ENCODE measurements at places on chromosomes 5 and 9.

DNA sequence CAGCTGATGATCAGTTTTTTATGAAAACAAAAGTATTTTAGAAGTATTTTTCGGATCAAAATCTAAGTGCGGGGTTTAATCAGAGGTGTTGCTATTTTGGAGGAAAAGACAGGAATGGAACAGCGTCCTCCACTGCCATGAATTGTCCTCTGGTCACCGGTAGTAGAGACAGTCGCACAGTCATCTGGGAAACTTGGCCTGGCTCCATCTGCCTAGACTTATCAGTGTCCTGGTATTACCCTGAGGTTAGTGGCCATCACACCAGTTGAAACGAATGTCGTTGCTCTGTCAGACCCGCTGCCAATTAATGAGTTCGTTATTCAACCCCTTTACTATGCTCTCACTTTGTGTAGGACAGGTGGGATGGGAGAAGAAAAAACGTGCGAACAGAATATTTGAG is 8.2 kb downstream of the TLX3 start:
- DNase-seq, result no peak

- no peak for DNase-seq
Measured at GRCh38 chr9:3238236-3238635, 287.6 kb downstream of the RFX3 start.

DNA sequence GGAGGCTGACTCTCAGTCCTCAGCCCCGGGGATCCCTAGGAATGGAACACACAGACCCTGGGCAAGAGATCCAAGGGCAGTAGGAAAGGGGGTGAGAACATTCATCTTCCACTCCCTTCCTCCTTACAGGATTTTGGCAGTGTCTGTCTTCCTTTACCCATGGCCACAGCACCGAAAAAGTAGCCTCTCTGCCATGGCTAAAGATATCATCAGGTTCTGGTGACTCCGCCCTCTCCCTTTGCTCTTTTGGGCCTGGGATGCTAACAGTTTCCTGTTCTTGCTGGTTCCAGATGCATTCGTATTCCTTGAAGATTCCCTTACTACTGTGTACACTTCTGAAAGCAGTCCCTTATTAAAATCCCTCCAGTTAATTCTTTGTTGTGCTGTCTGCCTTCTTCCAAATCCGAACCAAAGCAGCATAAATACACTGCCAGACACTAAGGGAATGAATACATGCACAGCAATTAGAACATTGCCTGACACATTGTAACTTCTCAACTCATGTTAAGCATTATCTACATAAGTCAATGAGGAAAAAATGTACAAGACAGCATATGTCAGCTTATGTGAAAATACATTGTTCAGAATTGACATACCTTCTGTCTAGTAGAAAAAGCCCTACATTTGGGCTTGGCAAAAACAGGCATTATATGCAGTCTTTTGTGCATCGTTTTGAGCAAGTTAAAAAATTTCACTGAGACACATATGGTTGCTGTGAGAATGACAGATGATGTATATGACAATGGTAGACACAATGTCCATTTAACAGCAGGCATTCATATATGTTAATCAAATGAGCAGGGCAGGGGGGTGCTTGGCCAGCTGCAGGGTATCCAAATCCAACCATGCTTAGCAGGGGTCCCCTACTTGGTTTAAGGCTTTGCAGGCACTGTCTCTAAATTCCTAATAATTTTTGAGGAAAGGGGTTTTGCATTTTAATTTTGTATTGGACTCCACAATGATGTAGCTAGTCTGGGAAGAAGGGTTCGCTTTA is 58.8 kb upstream of the RAI14 start:
- DNase-seq, result no peak

DNA sequence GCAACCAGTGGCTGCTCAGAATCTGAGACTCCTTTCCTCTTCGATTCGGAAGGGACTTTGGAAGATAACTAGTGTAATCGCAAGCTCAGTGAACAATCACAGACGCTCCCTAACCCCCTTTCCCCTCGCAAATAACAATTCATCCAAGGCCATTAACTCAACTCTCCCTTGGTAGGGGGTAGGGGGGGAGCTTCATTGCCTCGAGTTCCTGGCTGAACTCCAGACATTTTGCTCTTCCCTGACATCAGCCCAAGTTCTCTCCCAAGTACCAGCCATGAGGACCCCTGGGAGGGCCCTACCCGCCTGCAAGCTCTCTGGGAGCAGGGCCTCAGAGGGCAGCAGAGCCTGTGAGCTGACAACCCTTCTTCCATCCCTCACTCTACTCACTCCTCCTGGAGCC is 8.4 kb downstream of the FAM163B start:
- DNase-seq, result no peak

DNA sequence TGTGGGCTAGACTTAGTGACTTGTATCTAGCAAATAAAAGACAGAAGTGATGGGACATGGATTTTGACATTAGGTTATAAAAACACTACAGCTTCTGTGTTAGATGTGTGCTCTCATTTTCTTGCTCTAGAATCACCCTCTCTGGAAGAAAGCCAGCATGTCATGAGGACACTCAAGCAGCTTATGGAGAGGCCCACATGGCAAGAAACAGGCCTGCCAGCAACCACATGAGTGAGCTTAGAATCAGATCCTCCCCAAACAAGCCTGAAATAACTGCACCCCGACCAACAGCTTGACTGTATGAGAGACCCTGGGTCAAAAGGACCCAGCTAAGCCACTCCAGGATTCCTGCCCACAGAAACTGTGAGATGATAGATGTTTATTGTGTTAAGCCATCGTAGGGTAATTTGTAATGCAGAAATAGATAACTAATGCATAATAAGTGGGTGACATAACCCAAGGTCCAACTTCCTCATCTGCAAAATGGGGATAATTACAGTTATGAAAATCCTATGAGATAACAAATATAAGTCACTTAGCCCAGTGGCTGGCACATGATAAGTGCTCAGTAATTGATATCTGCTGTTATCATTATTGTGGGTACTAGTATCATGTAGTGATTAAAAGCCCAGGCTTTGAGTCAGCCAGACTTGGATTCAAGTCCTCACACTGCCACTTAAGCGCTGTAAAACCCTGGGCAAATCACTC is 86.5 kb downstream of the KLHL3 start:
- DNase-seq, result no peak

DNA sequence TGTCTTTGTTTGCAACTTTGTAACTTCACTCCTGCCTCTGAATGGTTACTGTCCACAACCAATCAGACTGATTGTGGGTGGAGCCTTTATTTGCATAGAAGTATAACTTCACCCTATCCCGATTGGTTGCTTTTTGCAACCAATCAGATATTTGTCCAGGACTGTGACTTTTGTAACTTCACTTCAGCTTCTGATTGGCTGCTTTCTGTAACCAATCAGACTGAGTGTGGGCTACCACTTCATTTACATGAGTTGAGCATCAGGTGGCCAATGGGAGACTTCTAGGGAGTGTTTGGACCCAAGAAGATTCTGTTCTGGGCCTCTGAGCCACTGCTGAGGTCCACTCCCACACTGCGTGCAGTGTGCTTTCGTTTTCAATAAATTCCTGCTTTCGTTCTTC is 1810.7 kb upstream of the CDH6 start:
- DNase-seq, result no peak

DNA sequence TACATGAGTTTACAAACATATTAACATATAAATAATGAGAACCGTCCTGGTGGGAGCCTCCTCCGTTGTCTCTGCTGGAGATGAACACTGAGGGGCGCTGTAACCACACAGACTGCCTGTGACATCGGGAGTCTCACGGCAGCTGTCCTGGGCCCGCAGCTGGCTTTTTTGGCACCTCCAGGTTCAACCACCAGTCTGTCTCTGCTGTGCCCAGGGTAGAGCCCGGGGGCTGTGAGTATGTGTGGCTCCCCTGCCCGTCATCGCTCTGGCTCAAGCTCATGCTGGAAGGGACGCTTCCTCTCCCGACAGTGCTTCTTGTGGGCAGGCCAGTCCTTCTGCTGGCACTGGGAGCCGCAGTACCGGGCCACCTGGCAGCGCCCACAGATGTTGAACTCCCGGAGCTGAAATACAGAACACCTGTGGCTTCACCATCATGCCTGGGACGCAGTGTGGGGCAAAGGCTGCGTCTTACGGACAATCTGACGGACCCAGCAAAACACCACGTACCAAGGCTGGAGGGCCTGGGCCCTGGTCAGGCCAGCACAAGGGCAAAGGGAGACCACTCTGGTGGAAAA is 3.6 kb upstream of the DPH7 start:
- no peak for DNase-seq

GRCh38 chr5:178145965-178146820 is 7.5 kb downstream of the NHP2 start:
- peak; percentile 44 for DNase-seq

DNA sequence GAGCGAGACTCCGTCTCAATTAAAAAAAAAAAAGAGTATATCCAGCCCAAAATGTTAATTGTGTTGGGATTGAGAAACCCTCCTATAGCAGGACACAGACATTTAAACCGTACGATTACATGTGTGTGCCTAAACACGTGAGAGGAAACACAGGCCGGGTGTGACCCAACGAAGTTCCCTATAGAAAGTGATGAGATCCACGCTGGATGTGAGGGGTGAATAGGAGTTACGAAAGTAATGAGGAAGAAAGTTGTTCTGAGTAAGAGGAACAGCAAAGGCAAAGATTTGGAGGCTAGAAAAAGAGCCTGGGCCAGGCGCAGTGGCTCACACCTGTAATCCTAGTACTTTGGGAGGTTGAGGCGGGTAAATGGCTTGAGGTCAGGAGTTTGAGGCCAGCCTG is 13.6 kb downstream of the NAIF1 start:
- no peak for DNase-seq

GRCh38 chr5:56951946-56952691 is at the start of gene MIER3:
Gene MIER3, minus strand, starts transcription at chr5:56952123. Its CDS starts 21 bp downstream, at chr5:56952102.
- DNase-seq, result peak; percentile 62

DNA sequence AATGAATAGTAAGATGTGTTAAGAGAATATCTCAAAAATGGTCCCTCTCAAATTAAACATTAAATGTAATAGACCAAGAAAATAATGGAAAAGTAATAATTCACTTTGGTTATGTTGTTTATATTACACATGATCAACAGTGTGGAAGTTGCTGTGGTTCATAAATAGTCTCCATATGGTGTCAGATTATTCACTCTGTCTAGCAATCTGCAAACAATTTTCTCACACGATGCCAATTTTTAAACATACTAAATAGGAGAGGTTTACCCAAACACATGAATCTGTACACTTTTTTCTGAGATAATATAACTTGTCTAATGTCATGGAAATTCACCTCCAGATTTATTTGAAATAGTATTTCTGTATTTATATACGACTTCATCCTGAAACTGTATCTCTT is 217.4 kb upstream of the FBXL7 start:
- DNase-seq, result no peak

DNA sequence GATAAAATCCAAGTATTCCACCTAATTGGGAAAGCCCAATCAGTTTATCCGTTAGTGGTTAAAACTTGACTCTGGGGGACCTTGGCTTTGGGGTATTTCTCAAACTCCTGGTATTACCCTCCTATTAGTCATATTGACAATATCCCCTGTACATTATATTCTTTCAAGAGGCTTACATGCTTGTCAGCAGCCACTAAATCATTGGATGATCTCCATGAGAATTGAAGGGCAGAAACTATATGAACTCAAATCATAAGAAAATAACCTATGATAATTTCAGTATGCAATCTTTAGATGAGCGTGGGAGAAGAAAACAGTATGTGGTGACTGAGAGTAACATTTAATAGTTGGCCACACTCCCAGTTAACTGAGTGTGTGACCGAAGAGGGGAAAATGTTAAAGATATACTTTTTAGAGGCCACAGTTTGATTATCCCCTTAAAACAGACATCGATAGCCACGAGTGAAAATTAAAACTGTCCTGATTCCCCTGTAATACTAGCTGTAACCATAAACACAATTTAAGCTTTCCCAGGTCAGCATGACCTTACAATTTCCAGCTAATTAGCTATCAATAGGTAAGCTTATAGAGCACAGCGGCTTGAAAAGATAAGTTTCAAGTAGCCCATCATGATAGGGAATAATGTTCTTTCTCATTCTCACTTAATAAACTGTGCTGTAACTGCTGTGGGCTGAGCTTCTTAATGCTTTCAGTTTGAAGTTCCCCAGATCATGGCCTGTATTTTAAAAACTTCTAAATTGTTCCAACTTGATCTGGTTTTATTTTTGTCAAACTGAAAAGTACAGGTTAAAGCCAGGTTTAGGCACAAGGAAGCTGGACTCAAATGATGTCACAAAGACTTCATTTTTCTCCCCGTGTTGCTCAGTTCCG is 58.6 kb downstream of the PUM3 start:
- DNase-seq, result no peak

GRCh38 chr5:1445313-1445688 is at the start of gene SLC6A3:
Gene SLC6A3, minus strand, starts transcription at chr5:1445440. Its CDS starts 2,243 bp downstream, at chr5:1443197.
- DNase-seq, result peak; percentile 51
